Left lung (tissue), 14 donors: ENCODE measurements at places on chromosomes 4 and X. TPM values are rescaled to one million over a fixed set of nuclear protein-coding genes. Genes with fewer than 3 reads are reported as not detected.

Gene DCUN1D4
- polyA plus RNA-seq = 47.4 TPM

DNA sequence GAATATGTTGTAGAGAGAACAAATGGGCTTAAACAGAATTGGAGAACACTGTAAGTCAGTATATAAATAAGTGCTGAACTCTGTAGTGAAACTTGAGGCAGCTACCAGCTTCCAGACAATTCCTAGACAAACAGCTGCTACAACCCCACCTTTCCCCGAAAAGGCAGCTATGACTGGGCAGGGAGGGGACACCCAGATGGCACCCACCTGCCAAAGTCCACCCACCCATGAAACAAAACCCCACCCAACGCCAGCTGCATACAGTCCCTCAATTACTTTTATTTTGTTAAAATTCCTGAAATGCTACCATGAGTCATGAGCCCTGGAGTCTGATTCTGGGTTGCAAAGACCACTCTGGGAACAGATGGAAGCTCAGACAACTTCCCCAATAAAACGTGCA, 24.4 kb downstream of the RELL1 start:
- no peak overlapping the region for H3K27ac ChIP-seq
- DNase-seq = no peak
- peaks cover 24% of the 10 kb centered on the region for H3K4me1 ChIP-seq
- H3K27me3 ChIP-seq = no peaks in the 10 kb centered on the region
- no peaks in the 10 kb centered on the region for H3K36me3 ChIP-seq
- no peak overlapping the region for H3K4me3 ChIP-seq

DNA sequence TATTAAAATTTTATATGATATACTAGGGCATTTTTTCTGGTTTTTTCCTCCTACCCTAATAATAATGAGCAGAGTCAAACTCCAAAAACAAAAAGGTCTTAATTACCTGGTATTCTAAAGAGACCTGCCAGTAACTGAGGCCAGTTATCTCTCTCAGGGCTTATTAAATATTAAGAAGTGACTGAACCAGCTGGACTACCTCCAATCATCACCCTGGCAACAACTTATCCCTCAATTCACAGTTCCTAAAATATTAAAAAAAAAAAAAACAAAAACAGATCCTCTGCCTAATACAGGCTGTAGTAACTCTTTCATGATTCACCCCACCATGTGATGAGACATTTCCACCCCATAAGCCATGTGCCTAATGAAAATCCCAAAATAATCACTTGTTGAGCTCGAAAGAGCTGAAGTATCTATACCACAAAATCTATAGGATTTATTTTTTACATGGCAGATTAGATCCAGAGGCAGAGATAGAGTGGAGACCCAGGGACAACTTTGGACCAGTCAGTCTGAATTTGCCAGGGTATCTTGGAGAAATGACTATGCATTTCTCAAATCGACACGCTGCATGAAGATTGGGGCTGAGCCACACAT, 698.0 kb downstream of the FAT4 start:
- DNase-seq = peak; percentile 28
- H3K27me3 ChIP-seq = no peaks in the 10 kb centered on the region
- no peaks in the 10 kb centered on the region for H3K36me3 ChIP-seq
- H3K27ac ChIP-seq = no peak overlapping the region
- H3K4me1 ChIP-seq = no peaks in the 10 kb centered on the region

DNA sequence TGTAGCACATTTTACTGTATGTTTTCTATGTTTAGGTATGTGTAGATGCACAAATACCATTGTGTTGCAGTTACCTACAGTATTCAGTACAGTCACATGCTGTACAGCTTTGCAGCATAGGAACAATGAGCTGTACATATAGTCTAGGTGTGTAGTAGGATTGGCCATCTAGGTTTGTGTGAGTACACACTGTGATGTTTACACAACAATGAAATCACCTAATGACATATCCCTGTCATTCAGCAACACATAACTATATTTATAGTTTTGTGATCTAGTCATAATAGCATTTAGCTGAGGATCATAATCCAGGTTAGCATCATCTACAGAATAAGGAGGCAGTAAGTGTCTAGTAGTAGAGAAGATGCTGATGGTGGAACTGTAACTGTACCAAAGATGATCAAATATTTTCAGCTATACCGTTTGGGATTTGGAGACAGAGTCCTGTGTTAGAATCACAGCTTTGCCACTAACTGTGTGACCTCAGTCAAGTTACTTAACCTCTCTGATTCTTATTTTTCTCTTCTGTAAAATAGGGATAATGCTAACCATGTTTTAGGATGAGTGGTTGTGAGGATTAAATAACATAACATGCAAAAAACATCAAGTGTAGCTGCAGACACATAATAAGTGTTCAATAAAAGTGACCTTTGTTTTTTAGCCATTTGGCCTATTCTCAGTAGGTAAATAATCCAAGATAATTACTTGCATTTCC, 73.3 kb downstream of the LIMCH1 start:
- H3K4me3 ChIP-seq = no peak overlapping the region
- H3K4me1 ChIP-seq = peaks cover 5% of the 10 kb centered on the region
- H3K27me3 ChIP-seq = no peaks in the 10 kb centered on the region
- DNase-seq = no peak

DNA sequence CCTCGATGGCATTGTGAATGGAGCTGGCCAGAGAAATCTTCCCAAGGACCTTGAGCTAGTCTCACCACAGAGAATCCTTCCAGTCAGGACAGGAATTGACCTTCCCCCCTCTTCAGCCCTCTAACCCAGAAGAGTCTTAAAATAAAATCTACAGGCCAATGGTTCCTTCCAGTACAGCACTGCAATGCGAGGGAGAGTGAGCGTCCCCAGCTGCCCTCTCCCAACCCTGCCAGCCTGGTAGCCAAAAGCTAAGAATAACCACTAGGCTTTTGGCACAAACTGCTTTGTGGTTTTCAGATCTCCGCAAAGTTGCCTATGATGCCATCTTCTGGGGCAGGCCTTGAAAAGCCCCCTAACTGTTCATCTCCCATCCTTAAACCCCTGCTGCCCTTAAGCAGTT, 175.1 kb downstream of the AR start:
- no peak overlapping the region for H3K27ac ChIP-seq
- no peaks in the 10 kb centered on the region for H3K27me3 ChIP-seq
- H3K4me3 ChIP-seq = no peak overlapping the region
- no peaks in the 10 kb centered on the region for H3K36me3 ChIP-seq
- no peaks in the 10 kb centered on the region for H3K4me1 ChIP-seq

GRCh38 chrX:20743046-20743445, 476.3 kb upstream of the RPS6KA3 start:
- no peak for DNase-seq
- H3K27ac ChIP-seq = no peak overlapping the region
- H3K27me3 ChIP-seq = no peaks in the 10 kb centered on the region
- no peak overlapping the region for H3K4me3 ChIP-seq
- H3K4me1 ChIP-seq = no peaks in the 10 kb centered on the region
- no peaks in the 10 kb centered on the region for H3K36me3 ChIP-seq

DNA sequence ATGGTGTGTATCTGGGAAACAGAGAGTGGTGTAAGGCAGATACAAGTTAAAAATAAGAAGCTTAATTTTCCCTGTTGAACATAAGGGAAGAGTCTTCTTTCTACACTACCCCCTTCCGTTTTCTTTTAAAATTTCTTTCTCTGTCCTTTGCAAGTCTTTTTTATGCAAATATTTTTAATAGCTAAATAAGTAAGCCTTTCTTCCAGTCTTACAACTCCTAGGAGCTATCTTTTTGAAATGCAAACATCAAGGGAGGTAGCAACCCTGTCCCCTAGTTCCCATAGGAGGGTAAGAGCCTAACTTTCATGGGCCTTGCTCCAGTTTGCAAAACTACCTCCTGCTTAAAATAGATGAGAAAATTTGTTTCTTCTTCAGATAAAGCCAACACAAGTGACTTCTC, 121.5 kb downstream of the MBNL3 start:
- H3K27ac ChIP-seq = no peak overlapping the region
- no peak overlapping the region for H3K4me3 ChIP-seq
- DNase-seq = no peak
- H3K4me1 ChIP-seq = no peaks in the 10 kb centered on the region
- H3K36me3 ChIP-seq = no peaks in the 10 kb centered on the region

GRCh38 chr4:55475394-55476243, 71.1 kb downstream of the CLOCK start:
- H3K27me3 ChIP-seq = no peaks in the 10 kb centered on the region
- DNase-seq = no peak
- no peaks in the 10 kb centered on the region for H3K4me1 ChIP-seq
- no peak overlapping the region for H3K27ac ChIP-seq
- H3K4me3 ChIP-seq = no peak overlapping the region

GRCh38 chr4:80185787-80186548, 11.3 kb upstream of the PRDM8 start:
- H3K36me3 ChIP-seq = no peaks in the 10 kb centered on the region
- H3K27me3 ChIP-seq = peaks cover 88% of the 10 kb centered on the region
- H3K4me3 ChIP-seq = peak overlapping the region; percentile 61
- H3K4me1 ChIP-seq = peaks cover 12% of the 10 kb centered on the region
- H3K27ac ChIP-seq = no peak overlapping the region
- no peak for DNase-seq

Gene IBSP
- polyA plus RNA-seq = not detected

- H3K27ac ChIP-seq = no peak overlapping the region
- H3K4me1 ChIP-seq = no peaks in the 10 kb centered on the region
These were observed 81.4 kb downstream of the PRR32 start for GRCh38 chrX:126900937-126901336.

GRCh38 chr4:172348426-172348825, 535.2 kb downstream of the GALNTL6 start:
- DNase-seq = no peak
- H3K27ac ChIP-seq = no peak overlapping the region
- no peak overlapping the region for H3K4me3 ChIP-seq
- no peaks in the 10 kb centered on the region for H3K4me1 ChIP-seq
- no peaks in the 10 kb centered on the region for H3K36me3 ChIP-seq

DNA sequence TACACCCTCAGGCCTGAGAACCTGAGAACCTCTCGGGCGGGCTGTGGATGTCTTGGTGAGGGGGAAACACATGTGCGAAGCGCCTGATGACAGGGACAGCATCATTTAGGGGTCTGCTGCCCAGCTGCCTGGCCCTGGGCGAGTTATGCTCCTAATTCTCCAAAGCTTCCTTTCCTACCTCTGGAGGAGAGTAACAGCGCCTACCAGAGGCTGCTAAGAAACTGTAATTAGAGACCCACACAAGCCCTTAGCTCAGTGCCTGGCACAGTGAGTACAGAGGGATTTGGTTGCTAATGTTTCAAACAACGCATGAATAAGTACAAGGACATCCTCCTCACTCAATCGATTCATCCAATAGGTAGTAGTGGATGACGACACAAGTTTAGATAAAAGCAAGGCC, 40.4 kb downstream of the BCOR start:
- H3K27me3 ChIP-seq = no peaks in the 10 kb centered on the region
- H3K4me1 ChIP-seq = no peaks in the 10 kb centered on the region
- peaks cover 5% of the 10 kb centered on the region for H3K36me3 ChIP-seq
- no peak overlapping the region for H3K4me3 ChIP-seq
- H3K27ac ChIP-seq = no peak overlapping the region

GRCh38 chrX:10178866-10179463, 22.2 kb downstream of the CLCN4 start:
- DNase-seq = no peak
- H3K27me3 ChIP-seq = no peaks in the 10 kb centered on the region
- no peak overlapping the region for H3K27ac ChIP-seq
- H3K4me1 ChIP-seq = peaks cover 5% of the 10 kb centered on the region
- H3K4me3 ChIP-seq = no peak overlapping the region
- no peaks in the 10 kb centered on the region for H3K36me3 ChIP-seq

DNA sequence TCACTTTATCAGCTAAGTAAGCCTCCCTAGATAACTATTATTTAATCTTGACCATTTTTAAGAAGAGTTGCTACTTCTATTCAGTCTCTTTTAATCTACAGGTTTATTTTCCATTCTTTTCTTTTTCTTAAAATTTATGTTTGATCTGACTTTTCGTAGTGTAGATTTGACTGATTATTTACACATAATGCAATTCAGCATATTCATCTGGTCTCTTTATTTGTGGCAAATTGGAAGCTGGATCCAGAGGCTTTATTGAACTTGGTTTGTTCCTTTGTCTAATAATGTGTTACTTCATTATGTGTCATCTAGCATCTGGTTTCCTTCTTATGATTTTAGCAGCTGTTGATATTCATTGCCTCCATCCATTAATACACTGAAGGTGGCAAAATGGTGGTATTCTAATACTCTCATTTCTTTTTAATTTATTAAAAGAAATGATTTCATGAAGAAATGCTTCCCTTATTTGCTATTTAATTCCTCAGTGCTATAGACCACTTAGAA, 113.0 kb downstream of the FBXW7 start:
- no peaks in the 10 kb centered on the region for H3K36me3 ChIP-seq
- H3K4me3 ChIP-seq = no peak overlapping the region
- no peak overlapping the region for H3K27ac ChIP-seq
- DNase-seq = no peak

Gene MAGED4B
- 64.9 TPM for polyA plus RNA-seq

Gene AREG
- 2.0 TPM for polyA plus RNA-seq

DNA sequence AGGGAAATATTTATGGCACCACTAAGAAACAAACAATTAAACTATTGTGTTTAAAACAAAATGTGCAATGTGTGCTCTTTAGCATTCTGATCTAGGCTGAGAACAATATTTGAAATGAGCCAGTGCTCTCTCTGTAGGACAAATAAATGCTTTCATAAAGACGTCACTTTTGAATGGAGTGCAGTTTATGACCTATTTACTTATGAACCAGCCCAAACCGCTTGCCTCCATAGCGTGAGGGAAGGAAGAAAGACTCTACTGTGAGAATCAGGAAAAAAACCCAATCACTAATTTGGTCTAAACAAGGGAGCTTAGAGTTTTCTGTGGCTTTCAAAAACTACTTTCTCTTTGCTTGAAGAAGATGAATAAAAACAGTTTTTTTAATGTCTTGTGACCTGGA, 39.4 kb downstream of the SAT1 start:
- no peaks in the 10 kb centered on the region for H3K36me3 ChIP-seq
- H3K4me1 ChIP-seq = no peaks in the 10 kb centered on the region
- no peaks in the 10 kb centered on the region for H3K27me3 ChIP-seq
- H3K27ac ChIP-seq = no peak overlapping the region
- no peak for DNase-seq

DNA sequence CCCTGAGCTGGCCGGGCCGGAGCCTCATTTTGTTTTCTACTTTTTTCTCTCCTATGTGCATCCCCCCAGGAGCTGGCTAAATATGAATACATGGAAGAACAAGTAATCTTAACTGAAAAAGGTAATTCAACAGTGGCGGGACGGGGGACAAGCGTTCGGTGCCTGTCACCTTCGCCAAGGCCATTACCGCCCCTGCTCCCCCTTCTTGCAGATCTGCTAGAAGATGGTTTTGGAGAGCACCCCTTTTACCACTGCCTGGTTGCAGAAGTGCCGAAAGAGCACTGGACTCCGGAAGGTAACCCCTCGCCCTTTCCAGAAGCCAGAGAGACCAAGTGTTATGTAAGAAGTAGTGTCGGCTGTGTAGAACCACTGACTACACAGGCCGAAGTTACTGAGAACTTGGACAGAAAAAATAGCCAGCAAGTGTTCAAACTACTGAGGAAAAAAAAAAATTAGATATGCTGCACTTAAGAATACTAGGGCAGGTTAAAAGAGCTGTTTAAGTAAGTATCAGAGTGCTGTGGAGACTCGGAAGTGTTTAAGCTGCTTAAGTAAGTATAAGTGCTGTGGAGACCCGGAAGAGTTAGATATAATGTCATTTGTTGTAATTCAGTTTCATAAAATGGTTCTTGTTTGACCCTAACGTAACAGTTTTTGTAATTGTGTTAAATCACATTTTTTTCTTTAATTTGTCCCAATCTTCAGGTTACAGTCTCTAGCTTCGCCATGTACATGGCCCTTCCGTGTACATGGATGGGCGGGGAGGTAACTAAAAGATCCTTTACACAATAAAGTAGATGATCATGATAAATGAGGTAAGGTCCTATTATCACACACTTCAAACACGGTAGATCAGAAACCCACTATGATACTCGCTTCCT, 856 bp downstream of the SAT1 start:
- H3K4me3 ChIP-seq = peak overlapping the region; percentile 59
- no peaks in the 10 kb centered on the region for H3K4me1 ChIP-seq
- H3K27ac ChIP-seq = peak overlapping the region; percentile 93
- no peak for DNase-seq
